Left ventricle myocardium superior (tissue), 1 donor: ENCODE measurements at places on chromosomes 13 and 19.

DNA sequence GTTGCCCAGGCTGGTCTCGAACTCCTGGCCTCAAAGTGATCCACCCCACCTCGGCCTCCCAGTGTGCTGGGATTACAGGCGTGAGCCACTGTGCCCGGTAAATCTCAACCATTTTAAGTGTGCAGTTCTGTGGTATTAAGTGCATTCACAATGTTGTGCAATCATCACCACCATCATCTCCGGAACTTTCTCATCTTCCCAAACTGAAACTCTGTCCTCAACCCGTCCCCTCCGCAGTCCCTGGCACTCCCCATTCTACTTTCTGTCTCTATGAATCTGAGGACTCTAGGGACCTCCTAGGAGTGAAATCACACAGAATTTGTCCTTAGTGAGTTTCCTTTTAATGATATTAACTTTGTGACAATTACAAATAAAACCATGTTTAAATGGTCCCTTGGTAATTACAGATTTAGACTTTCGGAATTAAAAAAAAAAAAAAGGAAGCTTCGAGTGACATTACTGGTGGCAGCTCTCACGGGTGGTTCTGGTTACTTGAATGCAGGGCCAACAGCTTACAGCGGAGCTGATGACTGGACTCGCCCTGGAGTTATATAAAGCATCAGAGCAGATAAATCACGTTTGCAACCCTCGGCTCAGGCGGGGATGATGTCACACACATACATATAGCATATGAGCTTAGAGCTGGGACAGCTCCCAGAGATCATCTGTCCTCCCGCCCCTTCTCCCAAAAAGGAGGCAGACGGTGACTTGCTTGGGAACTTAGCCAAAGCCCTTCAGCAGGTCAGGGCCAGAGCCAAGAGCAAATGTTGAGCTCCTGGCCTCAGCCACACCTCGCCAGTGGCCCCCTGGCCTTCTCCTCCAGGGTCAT lies 89.8 kb downstream of the ZNF557 start:
- peak; percentile 80 for DNase-seq

DNA sequence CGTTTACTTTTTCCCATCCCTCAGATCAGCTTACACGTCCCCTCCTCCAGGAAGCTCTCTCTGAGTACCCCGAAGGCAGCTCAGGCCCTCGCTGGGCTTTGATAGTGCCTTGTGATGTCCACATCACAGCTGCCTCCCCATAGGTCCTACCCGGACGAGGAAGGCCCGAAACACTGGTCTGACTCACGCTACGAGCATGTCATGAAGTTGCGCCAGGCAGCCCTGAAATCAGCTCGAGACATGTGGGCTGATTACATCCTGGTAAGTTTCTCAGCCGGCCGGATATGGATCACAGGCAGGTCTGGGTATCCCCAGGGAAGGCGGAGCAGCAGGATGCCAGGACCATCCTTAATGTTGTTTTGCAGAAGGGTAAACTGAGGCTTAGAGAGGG lies 4.8 kb downstream of the COLGALT1 start:
- no peak for DNase-seq

DNA sequence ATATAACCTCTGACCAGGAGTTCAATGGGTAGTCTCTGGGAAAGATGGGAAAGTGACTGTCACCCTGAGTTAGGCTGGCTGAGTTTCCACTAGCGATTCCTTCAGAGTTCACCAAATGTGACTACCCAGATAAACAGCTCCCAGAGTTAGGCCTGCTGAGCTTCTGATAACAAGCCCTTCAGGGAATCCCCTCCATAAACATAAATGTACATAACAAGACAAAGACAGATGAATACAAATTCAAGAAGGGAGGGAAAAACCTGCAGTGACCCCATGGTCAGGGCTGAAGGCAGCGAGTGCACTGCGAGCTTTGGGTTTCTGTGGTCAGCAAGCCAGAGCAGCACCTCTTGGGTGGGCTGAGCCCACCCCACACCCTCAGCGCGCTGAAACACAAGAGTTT lies 25.4 kb upstream of the CEACAM4 start:
- DNase-seq = no peak

DNA sequence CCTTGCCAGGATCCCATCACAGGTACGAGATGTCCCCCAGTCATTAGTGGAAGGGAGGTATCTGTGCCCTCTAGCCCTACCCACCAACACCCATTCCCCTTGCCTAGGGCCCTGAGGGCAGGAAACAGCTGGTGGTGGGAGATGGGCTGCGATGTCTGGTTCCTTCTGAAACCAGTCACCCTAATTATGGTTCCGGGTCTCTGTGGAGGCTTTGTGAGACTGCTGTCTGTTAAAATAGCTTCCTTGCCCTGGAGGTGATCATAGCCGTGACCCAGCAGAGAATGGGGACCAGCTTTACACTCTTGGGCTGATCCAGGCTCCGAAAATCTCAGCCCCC lies 5.5 kb downstream of the ALDH16A1 start:
- no peak for DNase-seq

DNA sequence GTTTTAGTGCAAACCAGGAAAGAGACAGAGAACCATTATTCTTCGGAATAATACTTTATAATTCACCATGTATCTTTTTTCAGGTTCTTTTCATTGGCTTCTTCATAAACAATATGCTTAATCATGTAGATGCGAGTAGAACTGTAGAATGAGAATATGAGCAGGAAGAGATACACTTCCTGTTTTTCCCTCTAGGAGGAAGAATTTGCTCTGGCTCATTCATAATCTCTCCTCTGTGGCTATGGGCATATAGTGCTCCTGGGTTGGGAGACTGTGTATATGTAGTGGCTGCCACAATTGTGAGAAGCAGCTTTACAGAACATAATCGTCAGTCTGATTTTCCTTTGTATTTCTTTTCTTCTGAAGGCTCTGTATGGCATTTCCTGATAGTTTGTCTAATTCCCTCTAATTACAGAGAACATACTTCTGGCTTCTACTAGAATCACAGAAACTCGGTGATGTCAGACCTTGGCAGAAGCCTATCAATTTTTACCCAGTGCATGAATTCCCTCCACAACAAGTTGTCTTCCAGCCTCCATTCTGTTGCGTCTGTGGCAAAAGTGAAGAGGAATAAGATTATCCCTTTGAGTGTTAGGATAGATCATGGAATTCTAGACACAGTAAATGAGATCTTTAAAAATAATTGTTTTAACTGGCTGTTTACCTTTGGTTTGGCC lies 2.9 kb upstream of the DCLK1 start:
- DNase-seq = no peak
